NCI-H774 (cell line): ENCODE measurements at places on chromosomes 11 and 22.
A peak's percentile ranks its signal among the peaks of the same experiment; 100 is the strongest.

DNA sequence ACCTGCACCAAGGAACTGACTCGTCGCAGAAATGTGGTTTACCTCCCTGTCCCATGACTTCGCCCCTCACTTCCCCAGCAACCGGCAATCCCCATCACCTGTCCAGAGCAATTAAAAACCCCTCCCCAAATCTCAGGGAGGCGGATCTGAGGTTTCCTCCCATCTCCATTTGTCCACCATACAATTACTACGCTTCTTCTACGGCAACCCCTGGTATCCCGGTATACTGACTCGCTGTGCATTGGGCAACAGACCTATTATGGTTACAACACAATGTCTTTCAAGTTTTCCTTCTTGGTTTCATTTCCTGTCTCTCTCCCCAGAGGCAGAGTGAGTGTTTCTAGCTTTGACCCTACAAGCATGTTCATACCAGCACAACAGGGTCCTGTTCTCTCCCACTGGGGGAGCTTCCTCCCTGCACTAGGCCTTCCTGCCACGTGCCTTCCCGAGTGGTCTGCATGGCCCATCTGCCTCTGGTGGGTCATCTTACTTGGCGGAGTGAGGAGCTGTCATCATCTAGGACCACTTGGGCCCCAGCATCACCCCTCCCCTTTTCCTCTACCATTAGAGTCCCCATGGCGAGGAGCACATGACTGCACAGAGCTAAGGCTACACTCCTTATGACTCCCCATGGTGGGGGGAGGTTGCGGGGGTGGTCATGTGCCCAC, 30.3 kb upstream of the NAP1L4 start:
- DNase-seq, result no peak

- peak; percentile 78 for DNase-seq
Observed at GRCh38 chr11:125886997-125887372, 483 bp upstream of the HYLS1 start.

- DNase-seq, result no peak
Observed at GRCh38 chr11:70568814-70569617, 170.7 kb downstream of the CTTN start.

GRCh38 chr11:115452241-115452640, 52.0 kb downstream of the CADM1 start:
- no peak for DNase-seq

DNA sequence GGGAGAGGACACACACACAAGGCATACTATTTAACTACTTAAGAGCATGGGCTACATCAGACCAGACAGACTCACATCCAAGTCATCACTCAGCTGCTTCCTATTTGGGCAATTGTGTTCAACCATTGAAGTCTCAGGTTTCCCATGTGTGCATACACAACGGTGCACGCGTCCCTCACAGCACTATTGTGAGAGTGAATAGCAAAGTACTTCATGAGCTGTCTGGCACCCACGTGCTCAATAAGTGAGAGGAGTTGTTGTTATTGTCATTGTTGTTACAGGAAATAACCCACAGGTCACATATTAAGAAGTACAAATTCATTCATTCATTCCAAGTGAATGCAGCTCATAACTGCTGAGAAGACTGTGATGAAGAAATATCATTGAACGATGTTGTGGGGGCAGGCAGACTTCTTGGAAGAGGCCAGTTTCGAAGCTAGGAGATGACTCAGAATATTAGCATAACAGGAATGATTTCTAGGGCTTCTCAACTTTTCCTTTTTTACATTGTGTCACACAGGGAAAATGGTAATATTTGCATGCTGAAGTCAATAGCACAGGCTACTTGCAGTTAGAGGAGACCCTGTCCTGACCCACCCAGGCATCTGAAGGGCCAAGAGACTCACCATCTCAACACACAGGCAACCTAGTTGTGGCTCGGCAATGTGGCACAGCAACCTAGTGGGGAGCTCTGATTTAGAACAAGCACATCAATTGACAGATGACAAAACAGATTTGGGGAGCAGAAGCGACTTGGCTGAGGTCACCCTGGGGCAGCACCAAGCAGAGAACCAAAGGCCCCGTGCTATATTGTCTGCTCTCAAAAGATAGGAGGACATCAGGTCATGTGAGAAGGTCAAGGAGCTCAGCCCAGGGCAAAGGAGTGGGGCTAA, 606.0 kb downstream of the BUD13 start:
- peak; percentile 62 for DNase-seq

- DNase-seq, result no peak
Observed at GRCh38 chr11:46701078-46701654, 335 bp downstream of the ZNF408 start.

DNA sequence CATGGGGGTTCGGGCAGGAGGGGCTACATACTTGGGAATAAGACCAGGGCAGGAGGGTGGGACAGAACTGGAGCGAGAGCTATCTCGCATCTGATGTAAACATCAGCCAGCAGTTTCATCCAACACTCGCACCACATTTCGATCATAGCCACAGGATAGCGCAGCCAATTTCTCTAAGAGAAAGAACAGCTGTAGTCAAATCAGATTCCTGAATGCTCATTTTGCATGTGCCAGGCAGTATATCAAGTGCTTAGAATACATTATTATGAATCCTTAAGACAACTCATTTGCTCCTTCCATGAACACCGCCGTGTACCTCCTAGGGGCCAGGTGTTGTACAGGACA, 14.5 kb downstream of the DGCR2 start:
- DNase-seq, result no peak
